Thyroid gland (tissue), 4 donors: ENCODE measurements at places on chromosomes 6 and 20. TPM values are rescaled to one million over a fixed set of nuclear protein-coding genes. Genes with fewer than 3 reads are reported as not detected.

Gene KCNK16
- total RNA-seq = not detected

Gene SPAG4
- 6.6 TPM for total RNA-seq

Gene TTBK1
- total RNA-seq = not detected

DNA sequence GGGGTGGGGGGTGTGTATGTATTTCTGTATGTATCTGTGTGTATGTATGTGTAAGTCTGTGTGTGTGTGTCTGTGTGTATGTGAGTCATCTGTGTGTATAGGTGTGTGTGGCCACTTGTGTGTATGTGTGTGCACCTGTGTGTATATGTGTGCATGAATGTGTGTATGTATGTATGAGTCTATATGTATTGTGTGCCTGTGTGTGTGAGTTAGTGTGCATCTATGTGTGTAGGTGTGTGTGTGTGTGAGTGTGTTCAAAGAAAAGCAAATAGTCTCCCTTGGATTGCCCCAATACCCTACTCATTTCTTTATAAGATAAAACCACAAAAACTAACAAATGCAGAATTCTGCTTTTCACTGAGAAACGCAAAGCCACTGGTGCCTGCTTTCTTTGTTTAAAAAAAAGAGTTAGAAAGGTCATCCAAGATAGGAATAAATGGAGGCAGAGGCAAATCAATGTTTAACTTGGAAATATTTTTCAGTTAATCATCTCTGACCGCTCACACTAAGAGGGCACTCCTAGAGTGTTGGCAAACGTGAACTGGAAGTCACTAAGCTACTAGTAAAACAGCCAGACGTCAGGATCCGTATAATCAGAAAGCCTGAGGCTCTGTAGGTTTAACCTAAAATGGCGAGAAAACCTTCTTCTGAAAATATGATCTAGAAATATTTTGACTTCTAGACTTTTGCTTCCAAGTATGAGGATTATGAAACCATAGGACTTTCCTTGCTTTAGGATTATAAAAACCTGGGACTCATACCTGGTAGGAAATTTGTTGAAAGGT, 37.4 kb upstream of the JAG1 start:
- H3K27me3 ChIP-seq = no peaks in the 10 kb centered on the region
- H3K36me3 ChIP-seq = no peaks in the 10 kb centered on the region
- no peak for DNase-seq
- no peaks in the 10 kb centered on the region for H3K4me1 ChIP-seq

DNA sequence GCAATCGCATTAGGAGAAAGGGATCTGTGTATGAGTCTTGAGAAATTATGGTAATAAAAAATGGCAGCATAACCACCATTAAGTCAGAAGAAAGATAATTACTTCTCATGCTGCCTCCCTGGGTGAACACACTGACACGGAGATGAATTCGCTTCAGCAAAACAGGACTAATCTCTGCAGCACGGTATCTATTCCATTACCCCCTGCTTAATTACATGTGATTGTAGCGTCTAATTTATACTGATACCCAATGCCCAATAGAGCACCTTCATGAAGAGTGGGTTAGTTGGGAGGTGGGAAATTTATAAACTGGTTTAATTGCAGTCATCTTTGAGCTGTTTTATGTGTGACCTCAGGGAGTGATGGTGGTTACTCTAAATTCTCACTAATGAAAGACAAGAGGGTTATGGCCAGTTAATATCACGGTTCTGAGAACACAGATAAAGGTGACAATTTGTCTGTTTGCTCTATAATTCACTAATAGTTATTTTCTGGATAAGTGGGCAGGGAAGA, 476.2 kb upstream of the SULF2 start:
- no peak overlapping the region for H3K27ac ChIP-seq
- H3K36me3 ChIP-seq = no peaks in the 10 kb centered on the region
- H3K4me1 ChIP-seq = no peaks in the 10 kb centered on the region
- no peak for DNase-seq
- no peak overlapping the region for H3K4me3 ChIP-seq
- no peaks in the 10 kb centered on the region for H3K27me3 ChIP-seq

DNA sequence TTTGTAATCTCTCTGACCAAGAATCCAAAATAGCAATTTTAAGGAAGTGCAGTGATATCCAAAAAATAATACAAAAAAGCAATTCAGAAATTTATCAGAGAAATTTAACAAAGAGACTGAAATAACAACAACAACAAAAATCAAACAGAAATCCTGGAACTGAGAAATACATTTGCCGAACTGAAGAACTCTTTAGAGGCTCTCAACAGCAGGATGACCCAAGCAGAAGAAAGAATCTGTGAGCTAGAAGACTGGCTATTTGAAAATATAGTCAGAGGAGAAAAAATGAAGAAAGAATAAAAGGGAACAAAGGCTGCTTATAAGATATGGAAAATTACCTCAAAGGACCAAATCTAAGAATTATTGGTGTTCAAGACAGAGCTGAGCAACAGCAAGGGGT, 22.6 kb downstream of the GABRR1 start:
- no peaks in the 10 kb centered on the region for H3K27me3 ChIP-seq
- no peak overlapping the region for H3K4me3 ChIP-seq
- no peaks in the 10 kb centered on the region for H3K4me1 ChIP-seq
- H3K36me3 ChIP-seq = no peaks in the 10 kb centered on the region

GRCh38 chr20:54212226-54212625, 4.3 kb downstream of the PFDN4 start:
- H3K4me1 ChIP-seq = peaks cover 13% of the 10 kb centered on the region
- H3K36me3 ChIP-seq = no peaks in the 10 kb centered on the region
- no peaks in the 10 kb centered on the region for H3K27me3 ChIP-seq
- DNase-seq = no peak
- H3K4me3 ChIP-seq = no peak overlapping the region
